ENCODE measurements at places on chromosomes 3 and 15.

- H3K27ac ChIP-seq, result no peak overlapping the region
- H3K4me3 ChIP-seq, result no peak overlapping the region
- no peak for DNase-seq
- no peaks in the 10 kb centered on the region for H3K36me3 ChIP-seq
Measured at GRCh38 chr3:187997490-187997889, 156.5 kb upstream of the LPP start.

DNA sequence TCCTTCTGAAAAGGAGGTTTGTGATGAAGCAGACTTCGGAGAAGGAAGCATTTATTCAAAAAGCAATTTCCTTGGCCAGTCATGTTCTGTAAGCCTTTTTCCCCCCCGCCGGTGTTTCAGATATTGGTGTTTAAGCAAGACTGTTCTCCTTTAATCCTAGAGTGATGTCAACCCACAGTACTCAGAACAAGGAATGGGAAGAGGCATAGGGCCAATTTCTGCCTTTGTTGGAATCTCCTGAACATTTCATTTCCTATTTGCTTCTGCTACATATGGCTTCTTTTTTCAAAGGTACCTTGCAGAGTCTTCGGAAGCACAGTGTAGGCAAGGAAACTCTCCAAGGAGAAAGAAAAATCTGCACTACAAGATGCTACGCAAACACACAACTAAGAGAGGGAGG, 713.1 kb upstream of the CFAP20DC start:
- DNase-seq, result no peak
- H3K27ac ChIP-seq, result no peak overlapping the region

GRCh38 chr3:34619990-34620389, 821.6 kb downstream of the PDCD6IP start:
- H3K36me3 ChIP-seq, result no peaks in the 10 kb centered on the region
- no peak overlapping the region for H3K4me3 ChIP-seq
- H3K4me1 ChIP-seq, result no peaks in the 10 kb centered on the region
- no peak overlapping the region for H3K27ac ChIP-seq
- DNase-seq, result no peak

- H3K4me1 ChIP-seq, result peaks cover 3% of the 10 kb centered on the region
- H3K27ac ChIP-seq, result no peak overlapping the region
- H3K27me3 ChIP-seq, result no peaks in the 10 kb centered on the region
- no peaks in the 10 kb centered on the region for H3K36me3 ChIP-seq
Measured at GRCh38 chr3:186896875-186897274, 33.5 kb upstream of the ST6GAL1 start.

- no peak overlapping the region for H3K27ac ChIP-seq
- no peaks in the 10 kb centered on the region for H3K4me1 ChIP-seq
Measured at GRCh38 chr3:67620869-67621268, 33.5 kb downstream of the SUCLG2 start.

Data from CD4-positive, alpha-beta T cell (primary cell).